ENCODE measurements at places on chromosomes 5 and 9.

GRCh38 chr9:115946530-115946929 lies 207.1 kb upstream of the PAPPA start:
- DNase-seq = no peak

GRCh38 chr5:57871496-57871895 lies 388.9 kb upstream of the ACTBL2 start:
- DNase-seq = no peak

- no peak for DNase-seq
Measured at GRCh38 chr5:75547812-75548211, 36.1 kb downstream of the POLK start.

DNA sequence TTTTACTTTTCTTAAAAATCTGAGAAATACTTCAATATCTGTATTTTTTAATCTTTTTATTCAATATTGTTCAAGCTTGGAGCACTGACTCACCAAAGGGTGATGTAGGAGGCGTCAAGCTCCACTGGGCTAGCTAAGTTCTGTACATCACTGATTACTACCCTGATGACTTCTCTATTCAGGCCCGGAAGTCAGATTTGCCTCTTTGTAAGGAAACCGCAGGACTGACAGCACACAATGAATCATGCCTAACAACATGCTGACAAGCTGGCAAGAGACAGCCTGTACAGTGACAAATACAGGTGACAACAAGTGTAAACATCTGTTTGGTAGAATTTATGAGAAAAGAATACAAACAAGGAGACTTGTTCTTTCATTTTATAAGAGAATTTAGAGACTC lies 627.9 kb upstream of the RORB start:
- DNase-seq = no peak

DNA sequence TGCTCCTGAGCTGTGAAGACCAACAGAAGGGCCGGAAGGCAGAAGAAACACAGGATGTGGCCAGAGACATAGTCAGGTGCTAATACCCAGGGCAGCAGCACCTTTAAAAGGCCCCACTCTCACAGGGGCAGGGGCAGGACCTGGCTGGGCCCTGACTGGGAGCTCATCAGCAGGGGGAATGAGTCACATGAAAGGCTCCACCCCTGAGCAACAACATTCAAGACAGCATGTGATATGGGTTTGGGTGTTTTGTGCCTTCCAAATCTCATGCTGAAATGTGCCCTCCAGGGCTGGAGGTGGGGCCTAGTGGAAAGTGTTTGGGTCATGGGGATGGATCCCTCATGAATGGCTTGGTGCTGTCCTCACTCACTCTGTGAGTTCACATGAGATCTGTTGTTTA lies 181.7 kb downstream of the ERCC6L2 start:
- DNase-seq = no peak

DNA sequence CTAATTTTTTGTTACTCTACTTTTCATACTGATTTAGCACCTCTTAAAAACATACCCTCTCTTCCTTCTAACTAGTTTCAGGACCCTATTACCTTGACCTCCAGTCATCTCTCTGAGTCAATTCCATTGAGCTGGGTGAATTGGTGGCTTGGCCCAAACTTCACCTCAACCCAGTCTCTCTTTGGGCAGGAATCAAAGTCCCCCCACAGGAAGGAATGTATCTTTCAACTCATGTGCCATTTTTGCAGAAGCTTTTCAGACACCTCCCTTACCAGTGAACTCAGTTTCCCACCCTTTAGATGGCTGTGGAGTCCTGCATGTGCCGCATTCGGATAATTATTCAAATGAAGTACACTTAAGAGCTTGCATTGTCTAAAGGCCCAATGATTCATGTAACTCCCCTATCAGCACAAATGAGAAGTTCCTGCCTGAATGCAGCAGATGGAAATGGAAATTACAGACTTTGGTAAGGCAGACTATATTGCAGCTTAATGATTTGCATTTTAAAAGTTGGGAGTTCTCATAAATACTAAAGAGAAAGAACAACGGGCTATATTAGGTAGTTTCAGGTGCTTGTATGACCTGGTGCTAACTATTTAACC lies 693.5 kb downstream of the PTPRD start:
- DNase-seq = no peak

DNA sequence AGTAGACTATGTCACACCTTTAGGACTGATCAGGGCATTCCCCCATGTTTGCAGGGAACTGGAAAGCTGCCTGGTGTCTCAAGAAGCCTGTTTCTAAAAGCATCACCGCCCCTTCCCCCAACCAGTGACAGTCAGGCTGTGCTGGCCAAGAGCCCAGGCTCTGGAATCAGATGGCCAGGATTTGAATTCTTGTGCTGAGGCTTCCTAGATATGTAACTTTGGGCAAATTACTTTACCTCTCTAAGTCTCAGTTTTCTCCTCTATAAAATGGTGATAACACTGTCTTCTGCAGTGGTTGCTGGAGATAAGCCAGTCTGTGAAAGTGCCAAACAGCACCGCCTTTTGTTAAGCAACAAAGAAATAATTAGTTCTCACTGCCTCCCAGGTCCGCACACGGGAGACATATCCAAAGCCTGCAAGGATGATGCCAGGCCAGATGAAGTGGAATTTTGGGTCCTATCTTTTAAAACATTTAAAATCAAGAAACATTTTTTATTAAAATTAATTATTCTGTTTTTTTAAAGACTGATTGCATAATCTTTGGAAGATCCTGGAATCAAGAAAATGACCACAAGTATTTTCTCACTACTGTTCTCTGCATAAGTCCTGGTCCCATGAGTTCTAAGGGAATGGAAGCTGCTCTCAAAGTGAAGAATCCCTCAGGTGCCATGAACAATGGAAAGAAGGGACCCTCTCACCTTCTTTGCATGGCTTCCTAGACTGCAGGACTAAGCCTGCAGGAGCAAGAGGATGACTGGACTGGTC lies 13.9 kb downstream of the SLC31A2 start:
- peak; percentile 22 for DNase-seq

GRCh38 chr9:2787065-2787464 lies 56.8 kb downstream of the PUM3 start:
- no peak for DNase-seq

DNA sequence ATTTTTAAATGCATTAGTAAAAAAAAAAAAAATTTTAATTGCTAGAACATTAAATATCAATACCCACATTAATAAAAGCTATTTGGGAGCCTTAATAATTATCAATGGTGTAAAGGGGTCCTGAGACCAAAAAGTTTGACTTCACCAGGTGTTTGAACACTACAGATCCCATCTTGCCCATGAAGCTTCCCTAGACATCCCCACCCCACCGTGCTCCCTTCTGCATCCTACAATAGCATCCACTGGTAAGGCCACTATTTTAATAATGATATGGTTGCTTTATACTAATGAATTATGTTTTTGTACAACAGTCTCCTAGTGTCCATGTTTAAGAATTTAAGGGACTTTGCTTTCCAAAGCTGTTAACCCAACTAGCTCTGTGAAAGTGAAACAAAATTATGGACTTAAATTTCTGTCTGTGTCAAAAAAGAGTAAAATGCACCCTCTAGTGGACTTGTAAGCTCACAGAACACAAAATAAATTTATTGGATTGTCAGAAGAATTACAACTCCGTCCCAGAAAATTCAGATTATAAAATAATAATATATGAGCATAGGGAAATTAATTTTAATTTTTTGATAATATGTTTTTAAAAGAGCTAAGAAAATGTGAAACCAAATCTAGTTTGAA lies 76.0 kb downstream of the ARL15 start:
- DNase-seq = no peak

GRCh38 chr9:27198190-27198589 lies 89.2 kb downstream of the TEK start:
- DNase-seq = no peak

GRCh38 chr5:169251333-169252084 lies 49.4 kb downstream of the SLIT3 start:
- DNase-seq = no peak

Data from C1 segment of cervical spinal cord (tissue), 14 donors.